ENCODE measurements at places on chromosomes 1 and 21.

DNA sequence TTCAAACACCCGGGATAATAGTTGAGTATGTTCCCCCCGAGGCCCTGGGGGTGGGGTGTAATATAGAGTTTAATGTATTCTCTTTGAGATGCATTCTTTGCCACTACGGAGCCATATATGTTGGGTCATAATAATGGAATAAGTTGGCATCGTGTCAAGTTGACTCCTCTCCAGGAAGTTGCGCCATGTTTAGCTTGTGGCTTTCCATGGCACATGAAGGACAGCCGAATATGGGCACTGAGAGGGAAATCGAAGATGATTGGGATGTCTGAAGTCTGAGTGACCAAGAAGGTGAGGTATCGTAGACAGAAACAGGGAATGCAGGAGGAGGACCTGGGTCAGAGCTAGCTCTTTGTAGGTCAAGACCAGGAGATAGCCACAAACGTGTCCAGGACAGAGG lies 92.6 kb downstream of the PAX7 start:
- DNase-seq: no peak

DNA sequence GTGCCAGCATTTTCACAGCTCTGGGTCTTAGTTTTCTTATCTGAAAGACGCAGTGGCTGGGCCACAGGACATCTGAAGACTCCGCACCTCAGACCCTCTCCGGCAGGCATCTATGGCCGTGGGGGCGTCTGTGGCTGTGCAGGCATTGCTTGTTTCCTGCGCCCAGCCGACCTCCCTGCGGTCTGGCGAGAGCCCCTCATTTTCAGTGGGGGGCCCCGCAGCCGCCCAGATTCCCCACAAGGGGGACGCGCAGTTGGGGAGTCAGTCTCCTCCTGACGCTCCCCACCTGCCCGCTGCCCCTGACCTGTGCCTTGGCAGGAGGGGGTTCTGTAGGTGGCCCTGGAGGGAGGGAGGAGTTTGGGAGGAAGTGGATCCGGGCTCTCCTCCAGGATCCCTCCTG lies 3.5 kb upstream of the TFF1 start:
- no peak for DNase-seq

DNA sequence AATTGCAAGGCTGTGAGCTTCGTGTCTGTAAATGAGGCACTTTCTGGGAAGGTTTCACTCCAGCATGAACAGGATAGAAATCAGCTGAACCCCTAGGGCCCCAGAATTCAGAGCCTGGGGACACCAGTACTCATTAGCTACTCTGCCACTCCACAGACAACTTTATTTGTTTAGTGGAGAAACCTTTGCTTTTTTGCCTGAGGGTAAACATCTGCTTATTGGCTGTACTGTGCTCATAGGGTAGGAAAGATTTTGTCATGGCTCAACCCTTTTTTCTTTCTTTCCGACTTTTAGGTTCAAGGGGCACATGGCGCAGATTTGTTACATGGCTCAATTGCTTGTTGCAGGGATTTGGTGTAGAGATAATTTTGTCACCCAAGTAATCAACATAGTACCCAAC lies 138.4 kb upstream of the BACE2 start:
- DNase-seq: no peak

- DNase-seq: no peak
These were observed 45.7 kb downstream of the PCNT start for GRCh38 chr21:46369520-46370235.

- DNase-seq: no peak
These were observed 217.9 kb downstream of the NTNG1 start for GRCh38 chr1:107358619-107359327.

GRCh38 chr1:38000529-38001455 lies 4.5 kb downstream of the FHL3 start:
- no peak for DNase-seq

GRCh38 chr1:67088440-67088839 lies 34.5 kb upstream of the SLC35D1 start:
- DNase-seq: no peak
